CD8-positive, alpha-beta T cell (primary cell): ENCODE measurements at places on chromosomes 11 and 22. TPM values are rescaled to one million over a fixed set of nuclear protein-coding genes. Genes with fewer than 3 reads are reported as not detected.

DNA sequence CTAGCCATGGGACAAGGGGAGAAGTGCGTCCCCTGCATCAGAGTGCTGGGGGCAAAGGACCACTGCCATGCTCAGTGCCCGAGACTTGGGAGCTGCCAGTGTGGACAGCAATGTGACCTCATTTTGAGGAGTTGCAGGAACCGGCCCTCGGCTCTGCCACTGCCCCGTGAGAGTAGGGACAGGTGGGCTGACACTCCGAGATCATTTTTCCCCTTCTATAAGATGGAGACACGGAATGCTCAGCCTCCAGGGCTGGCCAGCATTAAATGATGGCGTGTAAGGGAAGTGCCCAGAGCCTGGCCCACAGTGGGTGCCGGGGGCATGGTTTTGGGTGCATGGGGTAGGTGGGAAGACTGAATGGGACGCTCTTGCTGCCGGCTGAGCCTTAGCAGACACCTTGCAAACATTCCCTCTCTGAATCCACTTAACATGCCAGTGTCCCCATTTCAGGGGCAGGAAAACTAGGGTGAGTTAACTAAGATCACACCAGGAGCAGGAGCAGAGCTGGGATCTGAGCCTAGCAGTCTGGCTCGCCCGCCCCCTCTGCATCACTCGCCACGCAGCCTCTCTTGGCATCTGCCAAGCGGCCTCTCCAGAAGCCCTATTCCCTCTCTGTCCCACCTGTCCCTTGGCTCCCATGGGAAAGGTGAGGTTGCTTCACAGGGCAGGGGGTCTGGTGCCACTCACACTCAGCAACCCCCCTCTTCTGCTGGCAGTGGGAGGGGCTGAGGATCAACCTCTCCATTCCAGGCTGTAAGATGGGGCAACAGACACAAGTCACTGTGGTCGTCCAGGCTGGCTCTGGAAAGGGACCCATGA, 13.6 kb downstream of the NPTXR start:
- no peak for DNase-seq

- DNase-seq = no peak
Observed at GRCh38 chr22:29260601-29261315, 7.0 kb downstream of the RHBDD3 start.

DNA sequence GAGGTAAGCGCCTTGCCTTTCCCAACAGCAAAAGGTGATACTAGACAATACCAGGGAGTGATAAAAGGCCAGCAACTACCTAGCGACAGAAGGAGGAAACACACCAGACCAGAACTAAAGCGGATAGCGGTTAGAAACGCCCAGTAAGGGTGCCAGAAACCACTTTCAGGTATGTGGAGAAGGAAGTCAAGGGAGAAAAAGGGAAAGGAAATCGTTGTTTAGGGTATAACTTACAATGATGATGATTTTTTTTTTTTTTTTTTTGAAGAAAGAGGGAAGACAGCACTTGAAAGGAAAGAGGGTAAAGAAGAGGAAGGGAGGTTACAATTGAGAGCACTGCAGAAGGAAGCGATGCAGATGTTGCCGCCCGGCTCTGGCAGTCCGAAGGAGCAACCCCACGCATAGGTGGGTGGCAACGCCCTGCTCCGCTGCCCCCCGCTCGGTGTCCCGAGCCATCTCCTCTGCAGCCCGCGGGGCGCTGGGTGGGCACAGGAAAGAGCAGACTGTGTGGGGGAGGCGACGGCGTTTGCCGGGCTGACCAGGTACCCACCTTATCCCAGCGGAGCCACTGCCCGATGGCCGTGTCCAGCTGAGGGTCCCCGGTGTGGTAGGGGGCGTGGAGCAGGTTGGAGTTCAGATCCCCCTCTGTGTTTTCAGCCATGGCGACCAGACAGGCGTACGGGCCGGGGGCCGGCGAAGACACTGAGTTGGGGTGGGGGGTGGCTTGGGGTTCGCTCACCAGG, 561 bp downstream of the PGM2L1 start:
- DNase-seq = peak; percentile 76

- DNase-seq = no peak
Observed at GRCh38 chr11:70545610-70545912, 147.2 kb downstream of the CTTN start.

DNA sequence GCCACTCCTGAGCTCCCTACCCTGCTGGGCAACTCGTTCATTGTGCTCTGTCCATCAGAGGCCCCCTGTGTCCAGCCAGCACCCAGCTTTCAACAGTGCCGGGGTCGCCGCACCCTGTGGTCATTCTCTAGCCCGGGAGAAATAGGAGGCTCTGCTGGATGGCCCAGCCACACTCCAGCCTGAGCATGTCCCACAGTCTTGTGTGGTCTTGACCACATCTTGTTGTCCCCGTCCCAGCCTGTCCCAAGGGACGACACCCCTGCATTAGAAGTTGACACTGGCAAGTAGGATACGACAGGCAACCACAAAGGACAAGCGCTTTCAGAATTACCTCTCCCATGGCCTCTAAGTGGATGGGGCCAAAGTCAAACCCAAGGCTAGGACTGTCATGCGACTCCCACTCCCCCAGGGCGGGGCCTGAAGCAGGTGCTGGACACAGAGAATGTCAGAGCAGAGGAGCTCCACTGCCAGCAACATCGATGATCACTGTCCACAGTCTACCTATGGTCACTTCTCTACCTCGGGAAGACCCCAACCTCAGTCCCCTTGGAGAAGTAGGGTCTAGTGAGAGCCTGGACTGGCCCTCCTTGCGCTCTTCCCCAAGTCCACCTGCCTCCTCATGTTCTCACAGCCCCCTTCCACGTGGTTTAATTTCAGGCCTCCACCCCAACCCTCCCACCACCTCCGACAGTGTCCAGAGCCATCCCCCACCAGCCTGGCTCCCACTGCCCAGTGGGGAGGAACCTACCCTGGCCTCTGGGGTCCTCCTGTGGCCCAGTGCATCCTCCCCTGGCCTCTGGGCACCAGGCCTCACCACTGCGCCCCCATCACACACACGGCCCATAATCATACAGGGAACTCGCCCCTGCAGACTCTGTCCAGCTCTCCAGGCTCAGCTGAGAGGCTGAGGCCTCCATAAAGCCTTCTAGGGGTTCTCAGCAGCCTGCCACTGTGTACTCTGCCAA, 4.4 kb upstream of the DGCR2 start:
- no peak for DNase-seq

- no peak for DNase-seq
Observed at GRCh38 chr11:64060263-64060860, 24.6 kb downstream of the FLRT1 start.

DNA sequence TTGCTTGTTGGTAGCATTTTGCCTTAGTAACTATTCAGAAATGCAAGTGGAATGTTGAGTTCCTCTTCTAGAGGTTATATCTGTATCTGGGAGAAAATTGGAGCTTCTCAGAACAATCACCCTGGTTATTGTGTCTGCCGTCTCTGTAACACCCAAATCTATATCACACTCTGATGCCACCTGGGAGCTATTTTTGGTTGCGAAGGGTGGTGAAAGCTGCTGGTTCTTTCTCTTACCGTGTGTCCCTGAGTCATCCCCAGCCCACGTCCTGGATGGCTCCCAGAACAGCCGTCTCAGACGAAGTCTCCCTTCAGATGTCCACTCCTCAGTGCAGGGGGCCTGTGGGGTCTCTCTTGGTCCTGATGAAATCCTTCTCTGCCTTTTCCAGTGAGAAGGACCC, 83.5 kb downstream of the C22orf31 start:
- DNase-seq = no peak

- DNase-seq = no peak
Observed at GRCh38 chr22:49961601-49962011, 1.0 kb downstream of the PIM3 start.

DNA sequence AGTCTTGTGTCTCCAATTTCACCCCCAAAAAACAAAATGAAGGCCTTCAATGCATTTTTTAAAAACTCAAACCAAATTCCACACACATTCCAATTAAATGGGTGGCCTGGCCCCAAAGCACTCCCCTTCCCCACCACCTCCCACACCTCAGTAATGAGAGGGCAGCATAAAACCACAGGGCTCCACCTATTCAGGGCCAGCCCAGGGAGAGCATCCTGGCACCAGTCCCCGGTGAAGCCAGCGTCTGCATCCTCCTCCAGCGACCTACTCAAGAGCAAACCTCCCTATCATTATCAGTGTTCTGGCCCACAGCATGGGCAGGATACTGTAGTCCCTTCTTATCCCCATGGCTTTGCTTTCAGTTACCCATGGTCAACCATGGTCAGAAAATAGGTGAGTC, 17.8 kb upstream of the OR8B8 start:
- DNase-seq = no peak

- no peak for DNase-seq
Observed at GRCh38 chr22:27597703-27598444, 203.7 kb downstream of the MN1 start.

GRCh38 chr22:44204739-44205515, 24.2 kb downstream of the PARVG start:
- DNase-seq = no peak

- no peak for DNase-seq
Observed at GRCh38 chr11:72226701-72227100, 2.1 kb downstream of the INPPL1 start.

GRCh38 chr11:119134389-119134978, 13.1 kb downstream of the HINFP start:
- DNase-seq = no peak

- no peak for DNase-seq
Observed at GRCh38 chr11:61342207-61342803, 9.3 kb downstream of the TKFC start.

DNA sequence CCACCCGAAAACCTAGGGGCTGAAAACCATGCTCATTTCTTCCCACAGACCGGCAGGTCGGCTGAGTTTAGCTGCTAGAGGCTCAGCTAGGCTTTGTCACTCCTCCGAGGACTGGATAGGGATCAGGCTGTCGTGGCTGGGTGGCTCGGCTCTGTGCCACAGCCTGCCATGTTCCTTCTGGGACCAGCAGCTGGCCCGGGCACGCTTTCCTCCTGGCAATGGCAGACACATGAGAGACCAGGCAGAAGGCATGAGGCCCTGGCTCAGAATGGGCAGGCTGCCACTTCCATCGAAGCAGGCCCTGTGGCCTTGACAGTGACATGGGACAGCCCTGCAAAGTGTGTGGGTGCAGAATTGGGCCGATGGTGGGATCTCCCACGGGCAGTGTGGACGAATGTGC, 20.9 kb downstream of the PARVG start:
- no peak for DNase-seq

DNA sequence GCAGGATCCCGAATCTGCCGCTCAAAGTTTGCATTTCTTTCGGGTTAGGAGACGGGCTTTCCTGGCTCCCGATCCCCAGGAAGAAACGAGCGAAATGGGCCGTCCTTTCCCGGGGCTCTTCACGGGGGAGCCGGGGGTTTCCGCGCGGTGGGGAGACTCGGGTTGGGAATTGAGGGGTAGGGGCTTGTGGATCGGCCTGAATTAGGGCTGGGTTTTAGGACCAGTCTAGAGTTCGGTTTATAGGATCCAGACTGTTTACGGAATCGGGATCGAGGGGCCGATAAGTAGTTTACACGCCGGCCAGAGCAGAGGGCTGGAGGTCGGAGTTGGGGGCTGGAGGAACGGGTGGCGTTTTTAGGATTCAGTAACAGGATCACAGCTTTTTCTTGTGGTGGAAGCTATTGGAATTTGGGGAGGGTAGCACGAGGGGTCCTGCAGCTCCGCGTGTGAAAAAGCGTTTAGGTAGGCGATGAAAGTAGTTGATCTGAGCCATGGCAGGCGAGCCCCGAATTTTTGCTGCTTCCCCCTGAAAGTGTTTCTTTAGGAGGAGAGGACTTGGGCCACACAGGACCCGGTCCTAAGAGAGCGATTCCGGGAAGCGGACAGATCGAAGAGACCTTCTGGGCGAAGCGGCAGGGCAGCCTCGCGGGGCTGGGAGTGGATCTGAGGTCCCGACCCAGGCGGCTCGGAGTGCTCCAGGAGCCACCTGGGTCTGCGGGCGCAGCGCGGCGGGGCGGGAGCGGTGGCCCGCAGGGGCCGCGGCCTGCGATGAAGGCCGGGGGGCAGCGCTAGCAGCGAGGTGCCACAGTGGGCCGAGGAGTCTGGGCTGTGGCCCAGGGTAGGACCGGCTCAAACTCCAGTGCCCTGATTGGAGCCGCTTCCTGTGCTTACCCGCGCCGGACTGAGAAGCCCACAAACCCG, 1.6 kb downstream of the PKNOX2 start:
- DNase-seq = no peak

- DNase-seq = no peak
Observed at GRCh38 chr11:56543739-56544138, 682 bp upstream of the OR5M11 start.

DNA sequence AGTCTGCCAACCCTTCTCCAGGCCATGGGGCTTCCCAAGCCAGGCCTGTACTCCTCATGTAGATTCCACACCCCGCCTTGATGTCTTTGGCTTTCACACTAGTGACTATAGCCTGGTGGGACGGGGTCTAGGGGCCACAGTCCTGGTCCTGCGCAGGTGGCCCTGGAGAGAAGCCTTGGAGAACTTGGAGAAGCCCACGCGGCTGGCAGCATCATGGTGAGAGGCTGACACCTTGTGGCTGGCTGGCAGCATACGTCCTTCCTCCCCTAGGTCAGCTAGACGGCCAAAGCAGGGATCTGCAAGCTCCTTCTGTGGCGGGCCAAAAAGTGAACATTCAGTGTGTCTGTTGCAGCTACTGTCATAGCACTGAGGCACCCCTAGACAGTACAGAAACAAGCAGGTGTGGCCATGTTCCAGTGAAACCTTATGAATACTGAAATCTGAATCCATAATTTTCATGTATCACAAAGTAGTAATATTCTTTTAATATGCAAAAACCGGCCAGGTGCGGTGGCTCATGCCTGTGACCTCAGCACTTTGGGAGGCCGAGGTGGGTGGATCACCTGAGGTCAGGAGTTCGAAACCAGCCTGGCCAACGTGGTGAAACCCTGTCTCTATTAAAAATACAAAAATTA, 42.0 kb downstream of the FAM83F start:
- DNase-seq = peak; percentile 63

DNA sequence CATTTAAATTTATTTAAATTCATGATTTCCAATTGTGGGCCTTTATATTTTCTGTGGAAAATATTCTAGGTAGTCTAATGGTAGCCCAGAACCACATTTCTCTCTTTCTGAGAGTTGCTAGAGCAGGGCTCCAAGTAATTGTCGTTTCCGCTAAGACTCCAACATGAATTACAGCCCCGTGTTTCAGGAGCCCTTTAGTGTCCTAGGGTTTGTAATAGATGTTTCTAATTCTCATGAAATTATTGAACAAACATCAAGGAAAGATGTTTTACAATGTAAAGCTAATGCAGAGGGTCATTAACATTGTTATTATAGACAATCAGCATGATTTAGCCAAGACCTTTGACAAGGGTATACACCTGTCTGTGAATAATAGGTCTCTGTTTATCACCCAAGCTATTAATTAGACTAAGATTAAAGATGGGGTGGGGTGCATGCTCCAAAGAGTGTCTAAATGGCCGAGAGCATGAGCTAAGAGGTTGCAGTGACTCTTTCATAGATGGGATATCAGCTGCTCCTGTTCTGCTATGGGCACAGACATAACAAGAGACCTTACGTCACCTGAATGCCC, 81.8 kb upstream of the NTM start:
- no peak for DNase-seq

The B4GALNT4 gene
- total RNA-seq = 0.84 TPM

The EMID1 gene
- not detected for total RNA-seq

The PRG2 gene
- 0.90 TPM for total RNA-seq

The LARGE2 gene
- 4.2 TPM for total RNA-seq

The PATE3 gene
- total RNA-seq = not detected

The OR2AG1 gene
- not detected for total RNA-seq

The MUC5AC gene
- not detected for total RNA-seq

The GPR83 gene
- 0.11 TPM for total RNA-seq

The RELT gene
- 158 TPM for total RNA-seq

The SEPTIN3 gene
- total RNA-seq = not detected

The FAM180B gene
- 0.38 TPM for total RNA-seq
